Fibroblast of lung (primary cell): ENCODE measurements at places on chromosomes 1 and 21. TPM values are rescaled to one million over a fixed set of nuclear protein-coding genes. Genes with fewer than 3 reads are reported as not detected.
A peak's percentile ranks its signal among the peaks of the same experiment; 100 is the strongest.

The TRAF3IP3 gene
- polyA plus RNA-seq = not detected in 2 replicates

GRCh38 chr21:33245289-33245918 lies 15.7 kb downstream of the IFNAR2 start:
- no peak for DNase-seq

- no peak for DNase-seq
These were observed 2.5 kb upstream of the RGS4 start for GRCh38 chr1:163066686-163067085.

The KRTAP7-1 gene
- not detected in 2 replicates for polyA plus RNA-seq

The ITLN2 gene
- polyA plus RNA-seq = not detected in 2 replicates

GRCh38 chr1:168098534-168099320 lies 38.0 kb downstream of the GPR161 start:
- no peak for DNase-seq

- DNase-seq = peak; percentile 47
These were observed 28.9 kb upstream of the CLSTN1 start for GRCh38 chr1:9852410-9853248.

GRCh38 chr1:97186381-97186780 lies 464.8 kb downstream of the PTBP2 start:
- peak; percentile 13 for DNase-seq

DNA sequence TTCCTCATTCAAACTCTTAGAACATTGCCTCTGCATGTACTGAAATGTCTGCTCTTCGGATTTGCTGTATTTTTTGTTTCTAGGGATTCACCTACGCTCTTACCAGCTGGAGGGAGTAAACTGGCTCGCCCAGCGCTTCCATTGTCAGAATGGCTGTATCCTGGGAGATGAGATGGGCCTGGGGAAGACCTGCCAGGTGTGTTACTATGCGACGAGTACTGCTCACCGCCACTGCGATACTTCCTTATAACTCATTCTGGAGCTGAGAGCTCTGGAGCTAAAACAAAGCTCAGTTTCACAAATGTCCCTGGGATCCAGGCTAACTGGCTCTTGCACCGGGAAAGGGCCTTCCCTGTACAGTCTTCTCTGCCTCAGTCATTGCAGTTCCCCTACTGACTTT lies 10.1 kb downstream of the CHD1L start:
- DNase-seq = no peak

DNA sequence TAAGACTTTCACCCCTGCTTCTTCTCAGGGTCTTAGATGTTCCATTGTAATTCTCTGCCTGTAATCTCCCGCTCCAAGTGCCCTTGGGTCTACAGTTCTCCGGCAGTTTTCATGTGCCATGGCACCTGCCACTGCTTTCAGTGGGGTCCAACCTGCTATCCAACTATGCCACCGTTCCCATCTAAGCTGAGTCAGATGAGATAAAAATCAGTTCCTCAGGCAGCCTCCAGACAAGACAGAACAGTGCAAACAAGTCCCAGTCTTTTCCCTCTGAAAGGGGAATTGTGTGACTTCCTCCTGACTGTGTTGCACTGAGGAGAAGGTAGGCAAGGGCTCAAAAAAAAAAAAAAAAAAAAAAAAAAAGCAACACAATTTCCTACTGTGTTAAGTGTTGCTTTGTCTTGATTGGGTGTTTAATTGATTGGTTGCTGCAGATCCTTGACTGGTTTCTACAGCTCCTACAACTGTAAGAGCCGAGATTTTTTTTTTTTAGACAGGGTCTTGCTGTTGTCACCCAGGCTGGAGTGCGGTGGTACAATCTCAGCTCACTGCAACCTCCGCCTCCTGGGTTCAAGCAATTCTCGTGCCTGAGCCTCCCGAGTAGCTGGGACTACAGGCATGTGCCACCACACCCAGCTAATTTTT lies 50.7 kb downstream of the EBNA1BP2 start:
- no peak for DNase-seq

The MSH4 gene
- 0.02 TPM in 1 of 2 replicates, not detected in the other for polyA plus RNA-seq

- no peak for DNase-seq
These were observed 283.0 kb upstream of the PLXNA2 start for GRCh38 chr1:208527156-208527555.

DNA sequence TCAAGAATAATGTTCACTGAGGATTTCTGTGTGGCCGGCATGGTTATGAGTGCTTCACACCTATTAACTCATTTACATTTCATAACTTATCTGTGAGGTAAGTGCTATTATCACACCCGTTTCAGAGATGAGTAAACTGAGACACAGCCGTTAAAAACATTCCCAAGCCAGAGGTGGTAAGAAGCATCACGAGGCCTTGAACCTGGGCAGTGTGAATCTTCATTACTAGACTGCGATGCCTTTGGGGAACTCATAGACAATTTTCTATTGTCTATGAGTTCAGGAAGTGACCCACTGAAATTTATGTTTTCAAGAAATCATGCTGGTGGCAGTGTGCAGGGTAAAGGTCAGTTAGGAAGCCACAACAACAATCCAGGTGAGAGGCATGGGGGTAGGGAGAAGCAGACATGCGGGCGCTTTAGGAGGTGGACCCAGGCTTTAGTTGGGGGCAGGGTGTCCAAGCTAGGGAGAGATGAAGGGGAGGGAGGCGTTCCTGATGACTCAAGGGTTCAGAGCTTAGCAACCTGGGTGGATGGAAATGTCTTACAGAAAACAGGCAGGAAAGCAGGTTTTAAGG lies 14.5 kb downstream of the GNG12 start:
- DNase-seq = peak; percentile 48

GRCh38 chr1:175810305-175810704 lies 66.9 kb upstream of the TNR start:
- DNase-seq = no peak

GRCh38 chr1:6646499-6647148 lies 22.0 kb downstream of the THAP3 start:
- DNase-seq = peak; percentile 37

- peak; percentile 49 for DNase-seq
These were observed 223.2 kb downstream of the TNR start for GRCh38 chr1:175520186-175520585.

The HSD3B2 gene
- not detected in 2 replicates for polyA plus RNA-seq

GRCh38 chr1:192462616-192463015 lies 113.0 kb upstream of the RGS1 start:
- DNase-seq = no peak

The LRRC71 gene
- 0.16 and 1.8 TPM in 2 replicates for polyA plus RNA-seq

DNA sequence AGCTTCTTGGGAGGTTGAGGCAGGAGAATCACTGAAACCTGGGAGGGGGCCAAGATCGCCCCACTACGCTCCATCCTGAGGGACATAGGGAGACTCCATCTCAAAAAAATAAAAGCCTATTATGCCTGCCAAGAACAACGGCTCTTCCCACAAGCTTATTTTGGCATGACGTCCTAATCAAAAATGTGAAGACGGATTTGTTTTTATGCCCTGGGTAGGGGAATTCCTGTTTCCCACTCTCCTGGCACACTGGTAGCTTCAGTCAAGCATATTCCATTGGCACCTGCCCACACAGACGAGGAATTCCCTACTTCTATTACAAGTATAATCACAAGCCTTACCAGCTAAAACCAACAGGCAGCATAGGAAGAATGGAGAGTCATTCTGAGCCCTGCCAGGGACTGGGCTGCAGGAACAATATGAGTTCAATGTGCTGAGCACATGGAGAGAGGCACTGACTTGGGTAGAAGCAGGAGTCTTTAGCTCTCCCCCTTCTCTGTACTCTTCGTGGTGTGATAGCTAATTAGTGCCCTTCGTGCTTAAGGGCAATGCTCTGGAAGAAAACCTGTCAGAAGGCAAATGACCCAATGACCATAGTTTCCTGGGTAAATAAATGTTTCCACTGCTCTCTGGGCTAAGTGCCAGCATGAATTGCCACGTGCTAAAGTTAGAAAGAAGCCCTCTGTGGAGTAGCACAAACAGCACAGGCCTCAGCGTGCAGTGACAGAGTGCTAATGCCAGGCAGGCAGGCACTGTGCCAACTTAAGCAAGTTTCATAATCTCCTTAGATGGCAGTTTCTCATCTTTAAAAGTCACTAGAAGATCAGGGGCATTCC lies 16.8 kb downstream of the TNFSF4 start:
- peak; percentile 90 for DNase-seq

GRCh38 chr1:67754526-67754920 lies 69.5 kb downstream of the GADD45A start:
- no peak for DNase-seq

The DCDC2B gene
- polyA plus RNA-seq = not detected in 2 replicates

GRCh38 chr1:115179397-115180079 lies 90.2 kb upstream of the TSPAN2 start:
- DNase-seq = peak; percentile 99

DNA sequence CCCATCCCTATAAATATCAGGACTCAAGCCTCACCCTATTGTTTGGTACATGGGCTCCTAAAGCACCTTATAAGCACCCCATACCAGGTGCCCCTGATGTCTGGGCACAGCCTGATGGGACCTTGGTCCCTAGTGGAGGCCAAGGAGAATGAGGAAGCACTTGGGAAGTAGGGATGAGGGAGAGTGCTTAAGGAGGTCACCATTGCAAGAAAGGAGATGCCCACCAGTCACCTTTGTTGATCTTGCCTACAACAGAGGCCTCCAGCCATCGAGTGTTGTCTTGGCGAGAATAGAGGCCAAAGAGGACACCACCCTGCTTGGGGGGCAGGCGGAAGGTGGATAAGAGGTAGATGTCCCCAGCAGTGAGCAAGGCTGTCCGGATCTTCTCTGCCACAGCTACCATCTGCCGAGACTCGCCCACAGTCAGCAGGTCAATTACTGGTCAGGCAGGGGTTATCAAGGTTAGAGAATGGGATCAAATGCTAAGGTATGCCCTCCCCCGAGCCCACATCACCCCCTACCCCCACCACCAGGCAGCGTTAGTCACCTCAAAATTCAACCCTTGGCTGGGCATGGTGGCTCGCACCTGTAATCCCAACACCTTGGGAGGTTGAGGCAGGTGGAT lies 1.6 kb downstream of the THBS3 start:
- DNase-seq = no peak

DNA sequence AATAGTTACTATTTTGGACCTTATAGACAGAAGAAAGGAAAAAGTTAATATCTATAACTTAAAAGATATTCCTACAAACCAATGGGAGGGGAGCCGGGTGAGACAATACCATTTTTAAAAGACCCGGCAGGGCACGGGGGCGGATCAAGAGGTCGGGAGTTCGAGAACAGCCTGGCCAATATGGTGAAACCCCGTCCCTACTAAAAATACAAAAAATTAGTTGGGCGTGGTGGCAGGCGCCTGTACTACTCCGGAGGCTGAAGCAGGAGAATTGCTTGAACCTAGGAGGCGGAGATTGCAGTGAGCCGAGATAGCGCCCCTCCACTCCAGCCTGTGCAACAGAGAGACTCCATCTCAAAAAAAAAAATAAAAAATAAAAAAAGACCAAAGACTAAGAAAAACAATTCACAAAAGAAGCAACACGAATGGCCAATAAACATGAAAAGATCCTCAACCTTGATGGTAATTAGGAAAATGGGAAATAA lies 1.2 kb upstream of the PSMB2 start:
- no peak for DNase-seq

- peak; percentile 30 for DNase-seq
These were observed 150.1 kb upstream of the FGGY start for GRCh38 chr1:59146651-59147358.

The MAP3K7CL gene
- polyA plus RNA-seq = 58.3 and 91.7 TPM in 2 replicates

GRCh38 chr1:183385340-183386144 lies 32.6 kb downstream of the NMNAT2 start:
- DNase-seq = no peak

The TDRD10 gene
- polyA plus RNA-seq = not detected in 2 replicates

The MARK1 gene
- polyA plus RNA-seq = 1.1 TPM in 2 replicates

The CR2 gene
- polyA plus RNA-seq = not detected in 2 replicates

- no peak for DNase-seq
These were observed 33.3 kb downstream of the SMG7 start for GRCh38 chr1:183505454-183506089.

DNA sequence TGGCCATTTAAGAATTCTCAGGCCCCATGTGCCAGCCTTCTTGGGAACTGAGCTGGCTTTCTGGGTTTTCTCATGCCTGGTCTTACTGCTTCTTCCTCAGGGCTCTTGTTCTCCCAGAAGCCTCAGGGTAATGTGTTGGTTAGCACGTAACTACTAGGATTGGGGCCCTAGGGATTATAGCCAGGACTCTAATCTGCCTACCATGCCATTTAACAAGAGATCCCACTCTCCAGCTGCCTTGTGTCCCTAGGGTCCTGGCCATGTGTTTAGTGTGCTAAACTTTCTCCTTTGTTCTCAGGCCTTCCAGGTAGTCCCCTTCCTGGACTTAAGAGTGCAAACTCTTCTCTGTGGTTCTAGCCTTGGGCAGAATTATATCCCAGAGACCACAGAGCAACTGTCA lies 2.2 kb upstream of the SH3BGRL3 start:
- DNase-seq = no peak

GRCh38 chr1:82464362-82465001 lies 663.7 kb downstream of the ADGRL2 start:
- DNase-seq = peak; percentile 62

The GPR153 gene
- 4.0 and 8.5 TPM in 2 replicates for polyA plus RNA-seq

DNA sequence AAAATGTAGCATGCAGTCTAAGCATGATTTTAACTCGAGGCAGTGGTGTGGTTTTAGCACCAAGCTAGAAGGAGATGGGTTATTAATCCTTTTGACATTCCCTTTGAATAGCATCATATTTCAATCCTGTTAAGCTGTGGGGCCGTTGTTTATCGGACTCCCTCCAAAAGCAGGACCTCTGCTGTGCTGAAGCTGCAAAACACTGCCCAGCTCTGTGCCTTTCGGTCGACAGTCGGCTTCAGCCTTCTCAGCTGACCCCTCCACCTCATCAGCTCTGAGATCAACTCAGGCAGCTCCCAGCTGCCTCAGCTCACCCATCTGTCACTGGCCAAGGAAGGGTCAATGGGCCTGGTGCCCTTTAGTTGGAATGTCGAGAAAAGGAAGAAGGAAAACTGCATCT lies 95.5 kb downstream of the KAZN start:
- no peak for DNase-seq

DNA sequence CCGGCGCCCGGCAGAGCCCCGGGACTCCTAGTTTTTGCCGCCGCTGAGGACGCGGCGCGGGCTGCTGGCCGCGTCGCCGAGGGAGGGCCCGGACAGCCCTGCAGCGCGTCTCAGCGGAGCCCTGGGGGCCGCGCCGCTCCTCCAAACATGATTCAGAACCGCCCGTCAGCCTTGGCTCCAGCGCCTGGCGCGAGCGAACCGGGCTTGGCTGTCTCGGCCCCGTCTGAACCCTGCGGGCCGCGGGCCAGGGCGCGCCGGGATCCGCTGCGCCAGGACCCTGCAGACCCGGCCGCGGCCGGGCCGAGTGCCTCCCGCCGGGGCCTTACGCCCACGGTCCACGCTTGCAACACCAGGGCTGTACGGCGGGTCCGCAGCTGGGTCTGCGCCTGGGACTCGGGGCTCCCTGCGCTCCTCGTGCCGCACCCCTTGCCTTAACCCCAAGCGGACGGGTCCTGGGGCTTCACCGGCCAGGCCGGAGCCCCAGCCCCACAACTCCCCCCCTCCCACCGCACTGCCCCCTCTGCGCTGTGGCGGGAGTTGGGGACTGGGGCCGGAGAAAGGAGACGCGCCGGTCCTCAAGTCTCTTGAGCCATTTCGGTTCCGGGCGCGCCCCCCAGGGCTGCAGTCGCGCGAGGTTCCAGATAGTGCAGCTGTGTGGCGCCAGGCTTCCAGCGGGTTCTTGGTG lies 48.4 kb upstream of the CD34 start:
- DNase-seq = peak; percentile 40

The FBXO2 gene
- 0.81 and 0.87 TPM in 2 replicates for polyA plus RNA-seq

- DNase-seq = no peak
These were observed 95.7 kb upstream of the AKT3 start for GRCh38 chr1:243945727-243946126.

The SPRR1B gene
- not detected in 2 replicates for polyA plus RNA-seq

The GJB5 gene
- not detected in 2 replicates for polyA plus RNA-seq

The RNF223 gene
- not detected in 2 replicates for polyA plus RNA-seq

The COL24A1 gene
- 0.31 and 0.97 TPM in 2 replicates for polyA plus RNA-seq

- no peak for DNase-seq
These were observed 81.0 kb downstream of the FBXO2 start for GRCh38 chr1:11573116-11573692.

The SLFNL1 gene
- 0.01 TPM in 1 of 2 replicates, not detected in the other for polyA plus RNA-seq
